ENCODE measurements at places on chromosomes 16 and 17.
A peak's percentile ranks its signal among the peaks of the same experiment; 100 is the strongest.

GRCh38 chr17:61478026-61478789 is 26.0 kb downstream of the TBX4 start:
- no peak for DNase-seq

DNA sequence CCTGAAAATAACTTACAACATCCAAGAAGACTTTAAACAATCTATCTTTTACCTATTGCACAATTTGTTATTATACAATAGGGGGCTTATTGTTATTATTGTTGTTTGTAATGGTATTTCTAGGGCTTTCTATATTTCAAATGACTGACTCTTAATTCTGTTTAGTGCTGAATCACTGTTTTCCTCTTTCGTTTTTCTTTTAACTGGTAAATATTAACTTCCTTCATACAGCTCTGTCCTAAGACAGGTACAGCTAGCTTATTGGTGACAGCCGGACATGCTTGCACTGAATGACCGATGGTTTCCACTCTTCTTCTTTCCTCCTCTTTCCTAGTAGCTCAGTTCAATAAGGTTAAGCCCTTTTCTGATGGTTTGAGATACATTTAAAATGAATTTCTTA is 11.6 kb downstream of the KRTAP9-7 start:
- no peak for DNase-seq

DNA sequence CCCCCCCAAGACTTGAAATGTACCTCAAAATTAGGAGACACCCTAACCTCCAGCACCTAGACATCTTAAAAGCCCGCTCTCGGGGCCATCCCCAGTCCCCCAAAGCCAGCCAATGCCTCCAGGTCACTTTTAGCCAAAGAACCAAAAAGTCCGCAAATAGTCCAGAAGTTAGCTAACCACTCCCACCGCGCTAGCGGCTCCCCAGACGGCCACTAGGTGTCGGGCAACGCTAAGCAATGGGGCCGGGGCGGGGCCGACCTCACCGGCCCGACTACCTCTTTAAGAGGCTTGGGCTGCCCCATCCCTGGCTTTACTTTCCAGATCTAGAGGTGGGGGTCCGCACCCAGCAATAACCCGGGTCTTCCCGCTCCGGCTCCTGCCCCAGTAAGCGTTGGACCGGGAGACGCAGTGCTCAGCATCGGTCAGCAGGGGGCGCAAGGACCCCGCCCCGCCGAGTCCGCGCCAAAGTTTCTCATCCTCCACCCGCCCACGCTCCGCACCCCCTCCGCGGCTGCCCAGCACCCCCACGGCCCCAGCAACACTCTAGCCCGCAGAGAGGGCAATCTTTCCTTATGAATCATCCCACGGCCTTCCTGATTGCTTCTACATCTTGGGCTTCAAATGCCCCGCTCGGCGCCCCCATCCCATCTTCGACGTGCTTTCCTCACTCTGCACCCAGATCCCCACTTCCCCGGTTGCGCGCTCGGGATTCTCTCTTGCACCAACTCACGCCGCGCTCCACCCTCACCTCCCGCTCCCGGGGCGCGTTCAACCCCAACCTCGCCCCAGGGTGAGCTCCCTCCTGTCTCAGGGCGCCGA is 765 bp downstream of the COL1A1 start:
- DNase-seq = peak; percentile 96

- no peak for DNase-seq
Observed at GRCh38 chr17:5097101-5097834, 14.4 kb downstream of the ZNF232 start.

- DNase-seq = no peak
Observed at GRCh38 chr17:66835476-66835875, 559 bp downstream of the CACNG5 start.

GRCh38 chr17:6444571-6445335 is 498 bp downstream of the PIMREG start:
- DNase-seq = no peak

- DNase-seq = no peak
Observed at GRCh38 chr17:37710344-37710886, 34.4 kb downstream of the HNF1B start.

GRCh38 chr17:66494023-66494803 is 191.8 kb downstream of the PRKCA start:
- DNase-seq = no peak

- no peak for DNase-seq
Observed at GRCh38 chr17:44187131-44187899, 543 bp downstream of the TMUB2 start.

DNA sequence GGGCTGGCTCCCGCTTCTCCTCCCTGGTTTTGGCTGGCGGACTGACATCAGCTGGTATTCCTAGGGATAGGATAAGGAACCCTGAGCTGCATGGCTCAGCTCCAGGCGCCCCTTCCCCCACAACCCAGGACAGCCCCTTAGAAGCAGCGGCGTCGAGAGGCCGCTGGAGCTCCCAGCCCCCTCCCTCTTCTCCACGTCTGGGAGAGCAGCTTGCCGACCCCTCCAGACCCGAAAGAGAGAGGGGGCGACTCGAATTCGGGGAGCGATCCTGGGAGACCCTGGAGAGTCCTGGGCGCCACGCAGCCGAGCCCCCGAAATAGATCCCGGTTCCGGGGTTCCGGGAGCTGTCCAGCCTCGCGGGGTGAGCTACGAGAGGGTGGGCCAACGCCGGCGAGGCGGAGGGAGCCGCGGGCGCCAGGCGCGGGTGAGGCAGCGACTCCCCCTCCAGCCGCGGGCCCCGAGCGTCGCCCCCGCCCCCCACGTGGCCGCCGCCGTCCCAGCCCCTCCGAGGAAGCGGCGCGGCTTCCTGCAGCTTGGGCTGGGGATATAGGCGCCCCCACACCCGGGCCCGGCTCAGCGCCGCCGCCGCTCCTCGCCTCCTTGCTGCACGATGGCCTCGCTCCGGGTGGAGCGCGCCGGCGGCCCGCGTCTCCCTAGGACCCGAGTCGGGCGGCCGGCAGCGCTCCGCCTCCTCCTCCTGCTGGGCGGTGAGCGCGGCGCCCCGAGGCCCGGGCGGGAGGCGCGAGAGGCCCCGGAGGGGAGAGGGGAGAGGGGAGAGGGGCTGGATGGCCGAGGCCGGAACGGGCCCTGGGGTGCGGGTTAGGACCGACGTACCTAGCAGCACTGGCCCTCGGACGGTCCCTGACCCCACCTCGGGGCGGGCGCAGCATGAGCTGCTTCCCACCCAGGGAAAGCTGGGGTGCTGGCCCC is at the start of gene RAMP2:
TSS of gene RAMP2 (plus strand) at position 576 of the 930 bp plus-strand sequence. CDS start at position 611, 35 bp downstream.
- no peak for DNase-seq

- DNase-seq = peak; percentile 80
Observed at GRCh38 chr17:65055708-65056638, 567 bp downstream of the GNA13 start.

DNA sequence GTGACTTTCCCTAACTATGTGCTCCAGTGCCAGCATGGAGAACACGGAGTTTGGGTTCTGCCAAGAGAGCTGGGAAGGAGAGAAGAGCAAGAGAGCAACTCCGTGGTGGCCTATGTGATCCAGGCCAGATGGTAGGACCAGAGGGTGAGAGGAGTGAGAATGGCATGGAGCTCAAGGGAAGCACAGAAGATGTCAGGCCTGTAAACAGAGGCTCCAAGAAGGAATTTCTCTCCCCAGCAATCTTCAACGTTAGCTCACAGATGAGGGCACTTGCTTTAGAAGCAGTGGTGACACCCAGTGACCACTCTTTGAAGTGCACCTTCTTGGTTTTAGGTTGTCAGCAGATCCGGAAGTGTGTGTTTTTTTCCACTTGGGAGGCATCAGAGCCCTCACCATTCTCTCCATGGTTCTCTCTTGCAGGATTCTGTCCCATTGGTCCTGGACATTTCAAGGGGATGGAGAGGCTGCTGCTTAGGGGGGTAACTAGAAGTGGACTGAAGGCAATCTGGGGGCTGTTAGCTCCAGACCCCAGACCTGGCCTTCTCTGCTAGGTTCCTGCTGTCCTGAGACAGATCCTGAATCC is 18.1 kb upstream of the TMEM98 start:
- peak; percentile 93 for DNase-seq

- no peak for DNase-seq
Observed at GRCh38 chr16:57277586-57277985, 6.9 kb downstream of the PLLP start.

DNA sequence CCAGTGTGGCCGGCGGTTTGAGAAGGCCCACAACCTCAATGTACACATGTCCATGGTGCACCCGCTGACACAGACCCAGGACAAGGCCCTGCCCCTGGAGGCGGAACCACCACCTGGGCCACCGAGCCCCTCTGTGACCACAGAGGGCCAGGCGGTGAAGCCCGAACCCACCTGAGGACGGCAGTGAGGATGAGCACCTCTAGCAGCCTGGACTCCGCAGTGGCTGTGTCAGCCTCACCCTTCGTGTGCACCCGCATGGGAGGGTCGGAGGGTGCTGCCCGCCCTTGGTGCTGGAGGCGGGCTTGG is 16.7 kb downstream of the ZNF276 start:
- DNase-seq = no peak

GRCh38 chr16:89458967-89459366 is 31.4 kb downstream of the ANKRD11 start:
- DNase-seq = no peak

GRCh38 chr17:82238472-82239201 is 9.8 kb downstream of the SLC16A3 start:
- DNase-seq = peak; percentile 85

- no peak for DNase-seq
Observed at GRCh38 chr16:12620150-12620549, 183.5 kb downstream of the CPPED1 start.

DNA sequence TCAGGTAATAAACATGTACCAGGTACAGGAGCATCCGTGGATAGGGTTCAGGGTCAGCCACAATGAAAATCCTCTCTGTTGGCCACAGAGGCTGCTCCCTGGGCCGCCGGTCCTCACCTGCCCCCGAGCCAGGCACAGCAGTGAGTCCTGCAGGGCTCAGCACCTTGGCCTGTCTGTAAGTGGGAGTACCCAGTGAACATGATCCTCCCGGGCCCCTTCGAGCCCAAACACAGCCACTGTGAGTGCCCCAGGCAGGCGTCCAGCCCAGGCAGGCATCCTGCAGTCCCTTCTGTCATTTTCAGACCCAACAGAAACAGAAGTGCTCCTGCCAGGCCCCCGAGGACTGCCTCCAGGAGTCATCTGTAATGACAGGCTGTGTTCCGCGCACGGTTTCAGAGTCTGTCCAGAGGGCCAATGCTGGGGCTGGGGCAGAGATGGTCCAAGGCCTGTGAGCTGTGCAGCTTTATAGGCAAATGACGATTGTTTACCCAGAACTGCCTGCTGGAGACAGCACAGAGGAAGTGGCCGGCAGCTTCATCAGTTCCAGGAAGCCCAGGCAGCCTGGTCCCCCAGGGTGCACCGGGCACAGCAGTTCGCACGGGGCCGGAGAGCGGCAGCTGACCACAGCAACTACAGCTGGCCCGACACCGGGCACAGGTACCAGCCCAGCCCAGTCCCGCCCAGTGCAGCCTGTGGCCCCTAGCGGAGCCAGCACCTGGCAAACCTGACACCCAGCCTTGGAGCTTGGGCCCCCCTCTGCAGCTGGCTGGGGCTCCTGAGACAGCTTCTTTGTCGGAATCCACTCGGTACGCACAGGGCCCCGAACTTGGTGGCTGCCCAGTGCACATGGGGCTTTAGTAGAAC is 13.2 kb downstream of the SLC7A5 start:
- DNase-seq = no peak

DNA sequence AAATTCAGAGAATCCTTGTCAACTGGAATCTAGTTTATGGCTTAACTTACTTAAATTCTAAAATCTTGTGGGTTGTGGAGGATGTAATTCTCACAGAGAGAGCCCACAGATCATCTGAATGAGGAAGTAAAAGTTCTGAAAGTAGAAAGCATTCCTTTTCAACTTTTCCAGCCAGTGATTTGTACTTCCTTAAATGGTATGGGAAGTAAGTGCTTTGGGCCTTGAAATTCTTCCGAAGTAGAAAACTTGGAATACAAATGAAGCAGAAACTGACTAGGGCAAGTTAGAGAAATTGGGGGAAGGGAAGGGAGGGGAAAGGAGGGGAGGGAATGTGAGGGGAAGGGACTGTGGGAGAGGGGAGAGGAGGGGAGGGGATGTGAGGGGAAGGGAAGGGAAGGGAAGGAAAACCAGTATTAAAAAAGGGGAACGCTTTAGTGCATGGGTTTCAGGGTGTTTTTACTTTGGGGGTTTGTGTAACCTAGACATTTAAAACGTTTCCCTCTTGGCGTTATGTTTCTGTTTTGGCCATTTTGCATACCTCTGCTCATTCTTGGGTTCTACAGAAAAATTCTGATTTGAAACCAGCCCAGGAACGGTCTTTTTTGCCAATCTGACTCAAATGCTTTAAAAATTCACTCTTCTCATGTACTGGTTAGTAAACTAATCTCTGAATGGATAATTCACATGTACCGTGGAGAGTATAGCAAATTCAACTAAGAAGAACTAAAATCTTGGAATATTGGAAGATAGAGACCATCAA is 15.5 kb upstream of the SNTB2 start:
- no peak for DNase-seq

DNA sequence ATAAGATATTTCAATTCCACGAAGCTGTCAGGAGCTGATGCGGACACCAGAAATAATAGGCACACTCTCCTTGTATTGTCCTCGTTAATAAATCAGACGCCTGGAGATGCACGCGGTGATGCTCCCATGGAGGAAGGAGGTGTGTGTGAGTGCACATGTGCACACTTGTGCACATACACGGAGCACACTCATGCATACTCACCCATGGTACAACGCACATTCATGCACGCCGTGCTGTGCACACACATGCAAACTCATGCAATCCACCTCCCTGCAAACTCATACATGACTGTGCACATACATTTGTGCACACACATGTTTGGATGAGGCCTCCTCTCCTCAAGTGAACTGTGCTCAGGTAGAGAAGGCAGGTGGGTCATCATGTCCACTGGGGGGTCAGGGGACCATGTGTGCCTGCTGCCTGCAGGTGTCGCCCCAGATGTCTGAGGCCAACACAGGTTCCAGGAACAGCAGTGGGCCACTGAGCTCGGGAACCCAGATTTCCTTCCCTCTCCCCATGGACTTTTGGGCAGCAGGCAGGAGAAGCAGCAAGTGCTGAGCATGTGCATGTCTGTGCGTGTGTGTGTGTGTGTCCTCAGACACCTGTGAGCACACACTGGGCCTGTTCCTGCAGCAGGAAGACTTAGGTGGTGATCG is 165.3 kb downstream of the SDK2 start:
- DNase-seq = no peak

- no peak for DNase-seq
Observed at GRCh38 chr17:61285526-61286320, 113.9 kb upstream of the TBX2 start.

- DNase-seq = no peak
Observed at GRCh38 chr16:71711789-71712188, 12.7 kb downstream of the PHLPP2 start.

- DNase-seq = peak; percentile 87
Observed at GRCh38 chr17:49995055-49995738, at the start of gene DLX3. Gene DLX3 (minus strand): TSS chr17:49995224. CDS start chr17:49994998, 226 bp downstream.

Measured in ascending aorta (tissue), 2 donors.